NCI-H1092 (cell line): ENCODE measurements at places on chromosomes 2 and 18.

DNA sequence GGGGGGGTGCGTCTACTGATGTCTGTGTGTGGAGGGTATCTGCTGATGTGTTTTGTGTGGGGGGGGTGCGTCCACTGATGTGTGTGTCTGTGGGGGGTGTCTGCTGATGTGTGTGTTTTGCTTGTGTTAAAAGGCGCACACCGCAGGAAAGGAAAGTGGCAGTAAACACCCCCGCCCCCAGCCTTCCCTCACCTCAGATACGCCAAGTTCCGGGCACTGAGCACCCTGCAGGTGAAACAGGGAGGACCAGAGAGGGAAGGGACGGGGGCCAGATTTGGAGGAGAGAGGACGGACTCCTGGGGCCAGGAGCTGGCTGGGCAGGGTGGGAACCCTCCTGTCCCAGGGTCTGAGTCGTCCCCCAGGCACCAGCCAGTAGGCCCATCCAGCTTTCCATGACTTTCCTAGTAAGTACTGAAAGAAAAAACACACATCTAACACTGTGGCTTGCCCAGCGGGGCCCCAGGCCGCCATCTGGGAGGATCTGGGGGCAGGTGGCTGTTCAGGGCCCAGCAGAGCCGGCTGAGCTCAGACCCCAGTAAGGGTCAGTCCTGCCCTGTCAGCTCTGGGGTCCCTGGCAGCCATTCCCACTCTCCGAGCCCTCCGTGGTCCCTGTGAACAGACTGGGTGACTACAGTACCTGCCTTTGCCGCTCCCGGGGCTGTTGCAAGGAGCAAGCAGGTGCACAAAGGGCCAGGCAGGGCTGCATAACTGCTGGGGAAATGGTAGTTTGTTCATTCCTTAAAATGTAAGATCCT, 126.9 kb downstream of the NFATC1 start:
- DNase-seq, result no peak

DNA sequence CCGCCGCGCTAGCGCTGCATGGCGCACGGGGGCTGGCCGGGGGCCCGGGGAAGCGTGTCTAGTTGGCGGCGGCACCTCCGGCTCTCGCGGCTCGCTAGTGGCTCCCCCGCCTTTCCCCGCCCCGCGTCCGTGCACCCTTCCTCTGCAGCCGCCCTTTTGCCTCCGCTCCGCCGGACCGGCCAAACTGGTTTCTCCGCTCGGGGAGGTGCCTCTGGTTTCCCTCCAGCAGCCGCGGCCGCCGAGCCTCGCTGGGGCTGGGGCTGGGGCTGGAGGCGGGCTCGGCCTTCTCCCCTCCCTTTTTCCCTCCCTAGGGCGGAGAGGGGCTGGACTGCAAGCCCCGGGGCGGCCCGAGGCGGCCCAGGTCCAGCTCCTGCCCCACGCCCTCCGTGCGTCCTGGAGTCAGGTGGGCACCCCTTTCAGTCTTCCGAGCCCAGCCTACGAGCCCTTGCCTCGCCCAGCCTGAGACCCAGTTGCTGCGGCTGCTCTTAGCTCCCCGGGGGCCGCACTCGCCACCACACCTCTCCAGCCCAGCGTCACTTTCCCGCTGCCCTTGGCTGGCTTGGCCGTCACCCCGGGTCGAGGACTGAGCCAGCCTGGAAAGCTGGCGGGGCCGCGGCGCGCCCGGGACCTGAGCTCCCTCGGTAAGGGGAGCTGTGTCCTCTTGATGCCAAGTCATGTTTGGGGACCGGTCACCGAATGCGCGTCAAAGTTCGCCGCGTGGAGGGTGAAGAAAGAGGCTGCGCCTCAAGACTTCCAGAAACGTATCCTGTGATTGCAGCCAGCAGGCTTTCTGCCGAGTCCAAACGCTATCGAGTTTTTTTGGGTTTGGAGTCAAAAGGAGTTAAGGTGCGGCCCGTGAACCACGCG, at the start of gene ATP8B1:
Gene ATP8B1 (minus strand): TSS at position 213 of the 867 bp plus-strand sequence. CDS start 71,508 bp downstream, outside the sequence.
- peak; percentile 55 for DNase-seq

DNA sequence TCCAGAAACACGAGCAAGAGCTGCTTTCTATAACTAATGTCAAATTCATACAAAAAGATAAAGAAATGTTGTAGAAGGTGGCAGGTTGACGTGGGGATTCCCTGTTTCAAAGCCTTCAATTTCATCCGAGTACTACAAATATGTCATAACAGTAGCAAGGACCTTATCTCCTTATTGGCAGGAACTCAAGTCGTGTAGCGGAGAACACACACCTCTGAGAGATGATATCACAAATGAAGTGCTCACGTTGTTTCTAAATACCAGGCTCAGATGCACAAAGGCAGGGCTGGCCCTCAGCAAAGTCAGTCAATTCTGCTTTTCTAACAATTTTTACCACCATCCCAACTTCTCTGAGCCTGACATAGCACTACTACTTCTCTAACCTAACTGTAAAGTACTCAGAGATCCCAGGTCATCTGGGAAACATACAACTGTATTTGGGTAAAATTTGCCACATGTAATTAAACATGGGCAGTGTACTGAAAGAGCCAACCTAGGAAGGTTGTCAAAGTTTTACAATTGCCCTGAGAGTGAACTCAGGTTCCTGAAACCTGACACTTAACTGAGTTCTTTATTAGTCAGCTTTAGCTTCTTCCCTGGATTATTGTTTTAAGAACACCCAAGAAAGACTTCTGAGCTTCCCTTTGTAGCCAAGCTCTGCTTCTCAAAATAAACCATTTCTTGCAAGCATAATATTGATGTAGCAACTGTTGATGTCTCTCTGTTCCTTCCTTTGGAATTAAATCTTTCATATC, 813.7 kb upstream of the ACVR2A start:
- no peak for DNase-seq

GRCh38 chr2:161136696-161137324, 23.4 kb upstream of the TANK start:
- no peak for DNase-seq

GRCh38 chr2:69641887-69642708, 1.4 kb downstream of the AAK1 start:
- no peak for DNase-seq

DNA sequence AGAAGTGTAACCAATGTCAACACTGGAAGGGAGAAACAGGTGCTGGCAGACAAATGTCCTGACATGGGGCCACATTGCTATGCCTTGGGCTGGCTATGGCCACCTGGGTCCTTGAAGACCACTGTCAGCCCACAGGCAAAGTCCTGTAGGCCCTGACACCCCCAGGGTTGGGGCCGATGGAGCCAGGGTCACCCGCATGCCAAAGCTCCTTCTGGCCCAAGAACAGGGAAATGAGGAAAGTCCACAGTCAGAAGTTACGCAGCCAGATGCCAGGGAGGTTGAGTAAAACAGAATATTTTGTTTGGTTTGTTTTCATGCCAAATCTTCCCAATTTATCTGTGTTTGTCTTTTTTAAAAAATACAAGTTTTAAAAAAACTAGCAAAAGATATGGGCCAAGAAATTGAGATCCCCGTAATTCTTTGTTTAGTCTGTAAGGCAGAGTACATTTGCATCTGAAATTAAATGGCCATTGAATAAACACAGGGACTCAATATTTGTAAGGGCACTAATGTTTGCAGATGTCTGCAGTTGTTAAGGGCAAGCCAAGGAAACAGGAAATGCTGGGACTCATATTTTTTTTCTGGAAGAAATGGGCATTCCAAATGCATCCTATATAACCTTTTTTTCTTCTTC, 186.4 kb downstream of the FAM210A start:
- DNase-seq, result no peak

DNA sequence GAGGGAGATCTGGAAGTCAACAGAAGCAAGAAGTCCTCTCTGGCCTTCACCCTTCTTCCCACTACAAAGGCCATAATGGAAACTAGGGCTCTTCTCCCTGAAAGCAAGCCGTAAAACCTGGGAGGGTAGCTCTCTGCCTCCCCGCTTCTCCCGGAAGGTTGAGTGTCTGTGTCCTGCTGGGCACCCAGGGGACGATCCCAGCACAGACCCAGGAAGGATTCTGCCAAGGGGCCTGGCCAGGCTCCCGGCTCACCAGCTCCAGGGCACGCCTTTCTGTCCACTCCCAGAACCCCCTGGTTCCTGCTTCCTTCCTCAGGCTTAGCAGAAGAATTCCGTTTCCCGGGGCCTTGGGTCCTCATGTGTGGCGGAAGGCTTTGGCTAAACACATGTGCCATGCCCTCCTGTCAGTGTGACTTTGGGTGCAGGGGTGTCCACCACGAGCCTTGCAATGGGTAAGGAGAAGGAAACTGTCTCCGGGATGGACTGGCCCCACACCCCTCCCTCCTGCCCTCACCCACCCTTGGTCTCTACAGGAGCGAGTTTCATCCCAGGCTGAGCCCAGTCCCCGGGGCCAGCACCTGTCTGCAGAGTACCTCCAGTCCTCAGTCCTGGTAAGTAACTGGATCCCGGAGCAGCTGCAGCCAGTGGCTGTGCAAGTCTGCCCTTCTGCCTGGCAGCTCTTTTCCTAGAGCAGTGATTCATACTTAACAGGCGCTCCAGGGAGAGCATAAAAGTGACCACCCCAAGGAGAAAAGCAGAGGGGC, 135.8 kb downstream of the TPO start:
- no peak for DNase-seq

DNA sequence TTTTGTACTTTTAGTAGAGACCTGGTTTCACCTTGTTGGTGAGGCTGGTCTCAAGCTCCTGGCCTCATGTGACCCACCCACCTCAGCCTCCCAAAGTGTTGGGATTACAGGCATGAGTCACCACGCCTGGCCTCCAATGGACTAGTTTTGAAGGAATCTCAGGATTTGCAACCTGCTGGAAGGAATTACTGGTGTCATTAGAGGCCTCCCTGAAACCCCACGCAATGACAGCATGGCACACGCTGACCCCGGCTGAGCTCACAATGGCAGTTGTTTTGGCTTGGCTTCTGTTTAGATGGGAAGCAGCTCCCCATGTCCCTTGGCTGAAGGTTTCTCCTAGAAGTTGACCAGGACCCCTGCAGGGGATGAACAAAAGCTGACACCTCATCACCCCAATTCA, 23.1 kb upstream of the COPS8 start:
- DNase-seq, result no peak

DNA sequence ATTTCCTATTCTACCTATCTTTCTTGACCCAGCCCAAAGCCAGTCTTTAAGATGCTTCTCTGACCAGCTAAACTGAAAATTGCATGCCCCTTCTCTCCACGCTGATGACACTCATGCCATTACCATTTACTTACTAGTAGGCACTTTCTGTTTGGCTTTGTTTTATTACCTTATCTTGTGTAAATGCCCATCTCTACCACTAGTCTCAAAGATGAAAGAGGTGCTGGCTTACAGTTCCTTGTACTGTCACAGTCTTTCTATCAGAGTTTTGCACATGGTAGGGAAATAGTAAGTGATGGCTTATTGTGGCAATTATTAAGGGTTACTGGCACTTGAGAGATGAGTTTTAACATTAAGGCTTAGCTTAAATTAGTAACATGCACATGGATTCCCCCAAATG, 352.1 kb downstream of the RBM43 start:
- no peak for DNase-seq

- DNase-seq, result no peak
Measured at GRCh38 chr18:2002151-2002550, 569.2 kb downstream of the METTL4 start.

DNA sequence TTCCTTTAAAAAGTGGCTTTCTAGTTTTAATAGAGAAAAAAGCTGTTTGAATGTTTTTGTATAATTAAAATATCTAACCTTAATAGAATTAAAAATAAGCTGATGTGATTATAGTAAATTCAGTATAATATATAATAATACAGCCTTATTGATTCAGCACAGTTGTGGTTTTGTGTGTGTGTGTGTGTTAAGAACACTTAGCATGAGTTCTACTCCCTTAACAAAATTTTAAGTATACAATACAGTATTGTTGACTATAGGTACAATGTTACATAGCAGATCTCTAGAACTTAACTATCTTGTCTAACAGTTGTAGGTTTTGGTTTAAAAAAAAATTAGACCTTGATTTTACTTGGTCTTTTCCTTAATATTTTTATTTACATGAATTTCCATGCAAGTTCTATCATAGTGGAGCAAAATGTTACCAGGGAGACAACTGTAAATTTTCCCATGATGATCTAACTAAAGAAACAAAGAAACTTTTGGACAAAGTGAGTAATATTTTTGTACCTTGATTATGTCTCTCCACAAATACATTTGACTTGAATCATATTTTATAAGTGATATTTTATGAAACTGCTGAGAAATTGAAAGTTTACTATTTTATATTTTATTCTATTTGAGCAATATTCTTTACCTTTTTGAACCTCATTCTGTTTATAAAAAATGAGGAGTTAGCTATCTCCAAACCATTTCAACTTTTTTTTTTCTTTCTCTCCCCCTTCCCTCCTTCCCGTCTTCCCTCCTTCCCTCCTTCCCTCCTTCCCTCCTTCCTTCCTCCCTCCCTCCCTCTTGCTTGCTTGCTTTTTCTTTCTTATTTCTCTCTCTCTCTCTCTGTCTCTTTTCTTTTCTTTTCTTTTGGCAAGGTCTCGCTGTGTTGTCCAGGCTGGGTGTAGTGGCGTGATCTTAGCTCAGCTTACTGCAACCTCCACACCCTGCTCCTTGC, 46.3 kb downstream of the ZC3H6 start:
- DNase-seq, result no peak

GRCh38 chr2:119291588-119292167, 68.0 kb downstream of the STEAP3 start:
- no peak for DNase-seq

DNA sequence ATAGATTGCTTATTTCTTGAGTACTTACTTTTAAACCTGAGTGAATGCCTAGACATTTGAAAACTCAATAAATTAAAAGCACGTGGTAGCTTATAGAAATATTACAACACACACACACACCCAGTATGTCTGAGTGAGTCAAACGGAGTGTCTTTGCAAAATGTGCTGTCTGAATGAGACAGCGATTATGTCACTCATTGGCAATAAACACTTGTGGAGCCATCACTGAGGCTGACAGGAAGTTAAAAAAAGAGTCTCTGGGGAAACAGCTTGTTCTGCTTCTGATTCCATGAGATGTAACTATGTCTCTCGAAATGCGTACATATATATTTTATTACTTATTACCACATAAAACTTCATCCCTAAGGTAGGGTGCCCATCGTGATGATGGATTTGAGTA, 22.3 kb upstream of the VPS4B start:
- DNase-seq, result no peak

DNA sequence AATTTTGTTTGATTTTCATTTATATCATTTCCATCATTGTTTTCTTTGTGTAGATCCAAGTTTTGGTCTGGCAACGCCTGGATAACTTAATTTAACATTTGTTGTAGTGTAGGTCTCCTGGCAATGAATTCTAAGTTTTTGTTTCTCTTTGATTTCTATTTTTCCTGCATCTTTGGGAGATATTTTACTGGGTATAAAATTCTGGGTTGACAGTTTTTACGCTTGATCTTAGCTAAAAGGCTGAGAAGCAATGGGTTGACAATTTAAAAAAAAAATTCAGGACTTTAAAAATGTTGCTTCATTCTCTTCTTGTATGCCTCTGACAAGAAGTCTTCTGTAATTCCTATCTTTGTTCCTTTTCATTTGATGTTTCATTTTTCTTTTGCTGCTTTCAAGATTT, 8.6 kb downstream of the LYPD6B start:
- DNase-seq, result no peak

DNA sequence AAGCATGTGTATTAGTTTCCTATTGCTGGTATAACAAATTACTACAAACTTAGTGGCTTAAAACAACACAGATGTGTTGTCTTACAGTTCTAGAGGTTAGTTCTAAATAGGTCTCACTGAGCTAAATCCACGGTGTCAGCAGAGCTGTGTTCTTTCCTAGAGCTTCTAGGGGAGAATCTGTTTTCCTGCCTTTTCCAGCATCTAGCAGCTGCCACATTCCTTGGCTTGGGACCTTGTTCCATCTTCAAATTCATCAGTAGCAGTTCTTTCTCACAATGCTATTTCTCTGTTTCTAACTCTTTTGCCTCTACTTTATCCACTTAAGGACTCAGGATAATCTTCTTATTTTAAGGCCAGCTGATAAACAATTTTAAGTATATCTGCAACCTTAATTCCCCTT, 32.2 kb upstream of the CREB1 start:
- no peak for DNase-seq

- no peak for DNase-seq
Measured at GRCh38 chr2:4895371-4895770, 796.8 kb upstream of the SOX11 start.
